Cortex of kidney (tissue), 1 donor: ENCODE measurements at places on chromosomes 6 and 20.

GRCh38 chr6:158160932-158161539 is 7.0 kb downstream of the SERAC1 start:
- no peak for DNase-seq

DNA sequence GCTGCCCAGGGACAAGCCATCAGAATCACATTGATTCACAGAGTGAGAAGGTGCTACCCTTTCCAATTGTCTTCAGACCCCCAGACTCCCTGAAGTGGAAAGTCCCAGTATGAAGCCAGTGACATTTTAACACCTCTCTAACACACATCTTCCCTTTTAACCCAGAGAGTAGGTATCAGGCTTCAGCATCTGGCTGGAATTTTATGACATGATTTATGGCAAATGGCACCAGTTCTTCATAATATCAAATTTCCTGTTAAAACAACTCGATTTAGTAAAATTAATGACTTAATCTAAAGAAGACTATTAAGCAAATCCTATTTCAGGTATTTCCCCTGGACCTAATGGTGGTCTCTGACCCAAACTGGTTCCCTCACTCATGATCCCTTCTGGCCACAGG is 25.0 kb downstream of the KCNB1 start:
- no peak for DNase-seq

DNA sequence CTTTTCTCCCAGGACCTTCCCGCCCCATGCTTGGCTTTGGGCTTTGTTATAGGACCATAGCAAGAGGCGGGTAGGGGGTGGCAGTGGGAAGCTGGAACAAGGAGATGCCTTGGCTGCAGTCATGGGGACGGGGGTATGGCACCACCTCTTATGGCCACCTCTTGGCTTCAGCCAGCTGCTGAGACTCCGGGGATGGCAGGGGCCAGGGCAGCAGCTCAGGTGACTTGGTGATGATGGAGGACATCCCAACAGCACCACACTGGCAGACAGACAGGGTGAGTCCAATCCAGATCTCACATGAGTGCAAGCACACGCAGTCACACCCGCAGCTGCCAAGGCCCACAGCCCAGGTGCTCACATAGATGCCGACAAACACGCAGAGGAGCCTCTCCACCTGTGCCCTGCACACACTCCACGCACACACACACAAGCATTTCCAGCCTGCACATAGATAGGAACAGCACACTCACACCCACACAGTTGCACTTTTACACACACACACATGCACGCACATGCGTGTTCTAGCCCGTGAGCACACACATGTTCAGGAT is 6.2 kb downstream of the NOL4L start:
- no peak for DNase-seq

DNA sequence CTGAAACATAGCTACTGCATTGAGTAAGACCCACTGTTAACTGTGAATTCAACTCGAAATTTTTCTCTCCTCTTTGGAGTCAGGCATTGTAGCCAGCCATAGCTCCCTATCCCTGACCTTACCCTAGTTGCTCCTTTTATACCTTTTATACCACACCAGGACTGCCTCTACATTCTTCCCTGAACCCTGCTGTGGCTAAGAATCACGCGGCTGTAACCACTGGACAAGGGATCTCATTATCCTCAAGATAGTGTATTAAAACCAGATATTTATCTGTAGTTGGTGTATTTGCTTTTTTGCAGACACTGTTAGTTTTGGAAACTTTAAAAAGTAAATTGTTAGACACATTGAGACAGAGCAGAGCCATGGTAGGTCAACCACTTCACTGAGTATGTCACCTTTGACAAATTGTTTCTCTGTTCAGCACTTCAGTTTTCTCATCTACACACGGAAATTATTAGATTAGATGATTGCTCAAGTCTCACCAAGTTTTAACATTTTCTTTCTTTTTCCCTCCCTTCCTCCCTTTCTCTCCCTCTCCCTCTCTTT is 171.9 kb upstream of the PRND start:
- DNase-seq: no peak

DNA sequence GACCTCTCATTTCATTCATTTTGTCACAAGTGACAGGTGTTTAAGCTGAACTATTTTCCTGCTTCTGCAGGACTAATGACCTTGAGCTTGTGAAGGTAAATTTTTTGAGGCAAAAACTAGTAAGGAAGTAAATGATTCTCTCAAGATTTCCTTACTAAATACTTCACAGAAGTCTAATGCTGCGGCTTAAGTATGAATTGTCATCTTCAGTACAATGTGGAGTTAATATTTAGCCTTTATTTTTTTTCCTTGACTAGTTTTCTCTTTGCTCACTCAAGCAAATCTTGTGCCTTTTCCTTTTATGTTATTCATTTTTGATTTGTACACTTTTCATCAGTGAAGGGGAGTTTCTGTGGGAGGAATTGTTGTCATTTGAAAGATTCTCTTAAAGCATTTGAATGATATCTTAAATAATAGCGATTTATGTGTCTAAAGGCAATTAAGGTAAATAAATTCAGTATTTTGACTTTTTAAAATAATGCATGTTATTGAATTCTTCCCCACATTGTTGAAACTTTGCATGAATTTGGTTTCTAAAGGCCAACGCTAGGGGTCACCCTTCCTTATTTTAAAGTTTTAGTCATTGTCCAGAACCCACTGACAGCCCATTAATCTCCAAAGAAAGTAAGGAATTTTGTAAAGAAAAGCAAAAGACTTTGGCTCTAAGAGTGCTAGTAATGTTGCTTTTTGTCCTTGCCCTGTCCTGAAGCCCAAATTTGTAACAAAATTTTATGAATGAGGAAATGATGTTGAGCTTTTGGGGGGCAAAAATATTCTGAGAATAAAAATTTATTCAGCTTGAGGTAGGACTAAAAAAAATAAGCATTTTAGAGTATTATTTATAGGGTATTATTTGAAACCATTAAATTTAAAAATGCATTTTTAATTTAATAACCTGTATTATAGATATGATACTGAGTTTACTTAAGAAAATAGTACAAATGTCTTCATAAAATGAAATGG is 157.4 kb upstream of the LAMA2 start:
- no peak for DNase-seq

- DNase-seq: no peak
Measured at GRCh38 chr6:104537180-104537579, 322.5 kb downstream of the HACE1 start.

- DNase-seq: no peak
Measured at GRCh38 chr6:26414281-26414680, 12.2 kb downstream of the BTN3A1 start.

DNA sequence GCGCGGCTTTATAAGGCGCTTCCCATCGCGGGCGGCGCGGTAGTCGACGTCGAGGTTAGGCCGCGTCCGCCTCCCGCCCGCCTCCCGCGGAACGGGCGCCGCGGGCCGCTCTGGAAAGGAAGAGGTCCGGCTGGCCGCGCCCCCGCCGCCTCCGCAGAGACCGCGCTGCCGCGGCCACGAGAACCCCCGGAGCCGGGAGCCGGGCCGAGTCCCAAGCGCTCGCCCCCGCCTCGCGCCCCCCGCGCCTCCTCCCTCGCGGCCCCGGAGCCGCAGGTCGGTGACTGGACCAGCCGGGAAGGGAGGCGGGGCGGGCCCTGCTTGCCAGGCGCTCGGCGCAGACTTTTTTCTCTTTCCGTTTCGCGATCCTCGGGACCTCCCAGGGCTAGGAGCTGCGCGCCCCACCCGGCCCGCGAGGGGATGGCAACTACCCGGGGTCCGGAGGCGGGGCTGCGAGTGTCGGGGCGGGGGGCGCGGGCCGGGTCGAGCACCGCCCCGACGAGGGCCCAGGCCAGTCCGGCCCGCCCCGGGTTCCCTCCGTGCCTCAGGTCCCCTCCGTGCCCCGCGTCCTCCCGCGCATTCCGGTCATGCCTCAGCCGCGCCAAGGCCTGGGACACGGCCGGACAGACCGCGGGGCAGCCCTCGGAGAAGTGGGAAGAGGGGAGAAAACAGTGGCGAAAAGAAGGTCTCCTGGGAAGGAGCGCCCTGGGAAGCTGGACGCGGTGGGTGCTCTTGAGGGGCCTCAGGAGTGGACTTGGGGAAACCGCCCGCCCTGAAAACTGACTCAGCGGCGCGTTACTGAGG is 417 bp upstream of the PXDC1 start:
- peak; percentile 68 for DNase-seq

DNA sequence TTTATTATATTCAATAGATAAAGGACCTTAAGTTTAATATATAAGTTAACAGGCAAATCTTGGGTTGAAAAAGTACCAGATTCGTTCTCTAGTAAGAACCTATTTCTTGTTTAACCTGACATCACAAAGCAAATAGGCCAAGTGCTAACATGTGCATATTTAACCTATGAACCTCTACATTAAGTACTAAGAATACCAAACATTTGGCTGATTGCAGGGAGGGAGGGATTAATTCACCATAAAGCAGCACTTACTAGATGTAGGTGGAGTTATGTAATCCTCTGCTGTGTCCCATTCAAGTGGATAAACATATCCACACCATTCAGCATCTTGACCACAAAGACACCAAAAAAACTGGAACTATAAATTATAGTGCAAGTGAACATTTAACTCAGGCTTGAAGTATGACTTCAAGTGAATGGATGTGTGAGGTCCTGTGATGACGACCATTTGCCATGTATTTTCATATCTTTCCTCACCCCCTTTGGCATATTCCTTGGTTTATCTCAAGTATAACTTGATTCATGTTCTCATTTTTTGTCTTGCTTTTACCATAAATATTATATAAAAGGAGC is 10.2 kb downstream of the STX11 start:
- no peak for DNase-seq

- no peak for DNase-seq
Measured at GRCh38 chr6:45742591-45742990, 273.1 kb downstream of the CLIC5 start.

DNA sequence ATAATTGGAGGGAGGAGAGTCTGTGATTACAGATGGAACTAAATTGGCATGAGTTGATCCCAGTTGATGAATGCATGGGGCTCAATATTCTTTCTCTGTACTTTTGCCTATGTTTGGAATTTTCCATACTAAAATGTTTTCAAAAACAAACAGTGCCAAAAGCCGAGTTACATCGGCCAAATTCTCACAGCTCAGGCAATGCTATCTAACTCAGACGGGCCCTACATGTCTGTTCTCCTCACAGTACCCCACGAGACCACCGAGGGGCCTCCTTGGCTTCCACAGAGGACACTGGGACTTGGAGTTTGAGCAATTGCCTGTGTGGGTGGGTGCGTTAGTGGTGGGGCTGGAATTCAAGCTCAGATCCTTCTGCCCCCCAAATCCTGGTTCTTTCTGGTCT is 413.2 kb downstream of the CDH26 start:
- DNase-seq: no peak

- DNase-seq: no peak
Measured at GRCh38 chr20:42402455-42402854, 784.3 kb upstream of the CHD6 start.

DNA sequence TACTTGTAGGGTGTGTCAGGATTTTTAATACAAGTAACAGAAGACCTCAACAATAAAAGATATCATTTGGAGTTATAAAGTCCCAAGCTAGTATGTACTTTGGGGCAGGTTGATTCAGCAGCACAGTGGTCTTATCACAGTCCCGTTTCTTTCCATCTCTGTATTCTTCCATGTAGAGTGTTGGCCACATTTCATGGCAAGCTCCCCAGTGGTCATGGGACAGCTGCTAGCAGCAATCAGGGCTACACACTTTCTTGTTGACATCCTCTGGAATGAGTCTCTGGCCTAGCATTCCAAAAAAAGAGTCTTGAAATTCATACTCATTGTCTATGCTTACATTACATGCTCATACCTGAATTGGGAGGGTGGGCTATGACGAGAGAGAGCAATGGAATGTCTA is 53.2 kb downstream of the SOBP start:
- no peak for DNase-seq

GRCh38 chr20:41734506-41734945 is 116.3 kb upstream of the CHD6 start:
- DNase-seq: no peak

GRCh38 chr6:16697437-16698161 is 63.7 kb downstream of the ATXN1 start:
- DNase-seq: no peak

- no peak for DNase-seq
Measured at GRCh38 chr6:149140137-149140909, 177.2 kb upstream of the TAB2 start.

GRCh38 chr6:123810948-123811347 is 7.3 kb downstream of the NKAIN2 start:
- DNase-seq: no peak

- DNase-seq: no peak
Measured at GRCh38 chr6:20274137-20274536, 61.9 kb upstream of the MBOAT1 start.

DNA sequence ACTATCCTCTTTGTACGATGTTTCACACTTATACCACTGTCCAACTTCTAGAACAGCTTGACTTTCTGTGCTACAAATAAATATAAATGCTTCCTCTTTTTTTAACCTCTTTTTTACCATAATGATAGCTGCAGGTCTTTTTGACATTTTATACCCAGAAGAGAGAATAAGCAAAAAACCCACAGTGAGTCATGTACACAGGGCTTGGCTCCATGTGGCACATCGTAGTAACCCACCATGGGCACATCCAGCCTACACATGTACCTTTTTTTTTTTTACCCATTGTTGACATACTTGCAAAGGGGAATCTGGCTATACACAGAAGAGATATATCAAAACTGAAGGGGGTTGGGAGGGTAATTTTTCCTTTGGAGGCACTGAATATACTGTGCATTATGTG is 59.5 kb upstream of the RSPO3 start:
- DNase-seq: no peak

- DNase-seq: no peak
Measured at GRCh38 chr6:155444120-155444917, 11.3 kb downstream of the NOX3 start.

DNA sequence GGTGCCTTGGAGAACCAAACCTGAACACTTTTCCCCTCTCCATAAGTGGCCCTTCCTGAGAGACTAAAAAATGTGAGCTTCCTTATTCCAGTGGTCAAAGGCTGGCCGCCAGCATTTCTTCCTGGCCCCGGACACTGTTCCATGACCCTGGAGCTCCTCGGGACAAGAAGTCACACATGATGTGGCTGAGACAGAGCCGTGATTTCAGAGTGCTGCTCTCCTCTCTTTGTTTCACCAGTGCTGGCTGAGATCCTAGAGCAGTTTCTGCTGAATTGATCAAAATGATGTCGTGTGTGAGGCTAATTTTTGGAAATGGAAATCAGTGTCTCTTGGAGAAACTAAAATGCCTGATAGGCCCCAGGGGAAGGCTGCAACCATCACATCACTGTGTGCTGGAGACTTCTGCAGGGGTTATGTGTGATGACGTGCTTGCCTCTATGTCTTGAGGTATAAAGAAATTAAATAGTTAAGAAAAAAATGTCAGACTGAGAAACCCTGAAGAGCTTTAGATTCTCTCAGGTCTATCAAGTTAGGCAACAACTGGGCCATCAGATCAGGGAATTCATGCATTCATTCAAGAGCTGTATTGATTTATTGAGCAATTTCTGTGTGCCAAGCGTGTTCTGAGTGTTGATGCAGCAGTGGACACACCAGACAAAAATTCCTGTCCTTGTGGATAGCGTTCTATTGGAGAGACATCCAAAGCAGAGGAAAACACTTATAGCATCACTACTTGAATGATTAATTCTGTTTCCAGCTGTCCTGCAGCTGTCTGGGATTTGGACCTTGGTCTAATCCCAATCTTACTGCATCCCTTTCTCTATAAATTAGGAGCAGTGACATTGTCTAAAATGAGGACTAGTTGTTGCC is 72.7 kb upstream of the CCN6 start:
- no peak for DNase-seq
